ENCODE measurements at places on chromosomes 6 and 20. TPM values are rescaled to one million over a fixed set of nuclear protein-coding genes. Genes with fewer than 3 reads are reported as not detected.

FNDC1 gene
- total RNA-seq, result not detected

FAM217A gene
- not detected for total RNA-seq

LGSN gene
- total RNA-seq, result not detected

DEF6 gene
- 103 TPM for total RNA-seq

CYP21A2 gene
- total RNA-seq, result not detected

PGBD1 gene
- 1.8 TPM for total RNA-seq

DNA sequence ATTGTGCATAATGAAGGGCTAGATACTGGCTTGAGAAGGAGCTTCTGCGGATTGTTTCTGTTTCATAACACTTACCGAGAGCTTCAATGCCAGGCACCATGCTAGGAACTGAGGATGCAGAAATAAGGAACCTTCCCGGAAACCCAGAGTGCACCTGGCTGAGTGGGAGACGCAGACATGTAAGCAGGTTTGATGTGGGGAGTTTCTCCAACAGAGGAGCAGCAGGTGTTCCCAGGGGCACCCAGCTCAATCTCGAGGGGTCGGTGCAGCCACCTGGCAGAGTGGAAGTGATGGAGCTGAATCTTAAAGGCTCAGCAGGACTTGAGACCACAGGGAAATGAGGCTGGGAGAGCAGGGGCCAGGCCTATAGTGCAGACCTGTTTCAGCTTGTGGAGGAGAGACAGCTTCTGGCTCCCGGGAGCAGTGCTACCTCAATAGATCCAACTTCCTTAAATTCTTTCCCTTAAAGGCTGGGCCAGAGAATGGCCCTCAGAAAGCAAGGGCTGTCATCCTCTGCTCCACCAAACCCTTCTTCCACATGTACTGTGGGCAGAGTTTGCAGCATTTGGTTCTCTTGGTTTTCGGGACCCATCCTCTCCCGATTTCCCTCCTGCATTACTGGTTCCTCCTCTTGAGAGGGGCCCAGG lies 27.8 kb upstream of the SRC start:
- no peak overlapping the region for H3K4me3 ChIP-seq
- H3K27me3 ChIP-seq, result no peaks in the 10 kb centered on the region
- peak overlapping the region; percentile 24 for H3K27ac ChIP-seq
- H3K36me3 ChIP-seq, result peaks cover 22% of the 10 kb centered on the region
- DNase-seq, result no peak
- H3K4me1 ChIP-seq, result peaks cover 27% of the 10 kb centered on the region

GRCh38 chr20:38152175-38152620 lies 12.9 kb downstream of the TGM2 start:
- H3K36me3 ChIP-seq, result no peaks in the 10 kb centered on the region
- peak overlapping the region; percentile 72 for H3K4me3 ChIP-seq
- peaks cover 15% of the 10 kb centered on the region for H3K4me1 ChIP-seq
- no peaks in the 10 kb centered on the region for H3K27me3 ChIP-seq

GRCh38 chr20:14142171-14142570 lies 146.9 kb downstream of the MACROD2 start:
- H3K36me3 ChIP-seq, result no peaks in the 10 kb centered on the region
- no peak for DNase-seq
- no peak overlapping the region for H3K27ac ChIP-seq
- no peaks in the 10 kb centered on the region for H3K27me3 ChIP-seq
- no peaks in the 10 kb centered on the region for H3K4me1 ChIP-seq

DNA sequence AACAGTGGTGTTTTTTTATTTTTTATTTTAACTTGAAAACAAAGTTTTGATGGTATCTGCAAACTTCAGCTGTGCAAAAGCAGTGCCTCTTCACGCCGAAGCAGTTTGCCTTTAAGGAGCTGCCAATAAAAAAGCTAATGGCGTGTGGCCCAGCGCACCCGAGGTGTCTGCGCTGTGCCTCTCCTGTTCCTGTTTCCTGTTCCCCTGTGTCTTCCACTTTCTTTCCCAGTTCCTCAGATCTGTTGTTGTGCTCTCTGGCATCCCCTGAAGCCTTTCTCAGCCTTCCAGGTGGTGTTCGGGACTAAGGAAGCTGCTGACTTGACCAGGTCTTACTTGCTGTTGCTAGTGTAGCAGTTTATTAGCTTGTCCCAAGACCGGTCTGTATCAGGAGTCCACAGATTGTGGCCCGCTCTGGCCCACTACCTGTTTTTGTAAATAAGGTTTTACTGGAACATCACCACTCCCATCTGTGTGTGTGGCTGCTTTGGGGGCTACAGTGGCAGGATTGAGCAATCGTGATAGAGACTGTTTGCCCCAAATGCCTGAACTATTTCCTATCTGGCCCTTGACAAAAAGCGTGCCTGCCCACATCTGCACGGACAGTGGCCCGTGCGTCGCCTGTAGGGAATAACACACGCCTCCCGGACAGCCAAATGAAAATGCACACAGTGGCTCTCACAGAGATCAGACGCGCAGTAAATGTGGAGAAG lies 178.3 kb downstream of the TMEM242 start:
- no peaks in the 10 kb centered on the region for H3K27me3 ChIP-seq
- H3K4me3 ChIP-seq, result no peak overlapping the region
- H3K27ac ChIP-seq, result no peak overlapping the region
- no peak for DNase-seq
- peaks cover 22% of the 10 kb centered on the region for H3K36me3 ChIP-seq

DNA sequence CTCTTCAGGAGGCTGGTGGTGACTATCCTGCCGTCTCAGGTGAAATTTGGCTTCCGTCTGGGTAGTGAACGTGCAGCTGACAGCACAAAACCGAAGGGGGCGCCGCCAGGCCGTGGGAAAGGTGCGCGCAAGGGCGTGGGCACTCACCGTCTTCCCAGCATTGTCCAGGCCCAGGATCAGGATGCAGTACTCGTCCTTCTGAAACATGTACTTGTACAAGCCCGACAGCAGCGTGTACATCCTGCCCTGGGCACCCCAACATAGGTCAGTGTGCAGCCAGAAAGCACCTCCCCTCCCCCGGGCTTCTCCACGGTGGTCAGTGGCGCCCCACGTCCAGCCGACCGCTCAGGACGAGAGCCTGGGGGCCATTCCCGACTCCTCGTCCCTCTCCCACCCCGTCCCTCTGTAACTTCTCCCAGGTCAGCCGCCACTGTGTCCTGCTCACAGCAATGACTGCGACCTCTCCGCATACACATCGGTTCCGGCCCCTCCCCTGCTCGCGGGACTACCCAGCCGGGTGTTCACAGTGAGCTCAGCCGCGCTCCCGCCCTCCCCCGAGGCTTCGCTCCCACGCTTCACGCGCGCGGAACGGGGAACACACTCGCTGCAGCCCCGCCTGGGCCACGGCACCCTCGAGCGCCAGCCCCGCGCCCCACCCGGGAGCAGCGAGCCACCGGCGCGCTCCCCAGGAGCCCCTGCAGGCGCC lies 771 bp downstream of the ARFRP1 start:
- H3K36me3 ChIP-seq, result peaks cover 50% of the 10 kb centered on the region
- peak overlapping the region; percentile 95 for H3K4me3 ChIP-seq
- H3K27ac ChIP-seq, result peak overlapping the region; percentile 84
- H3K4me1 ChIP-seq, result peaks cover 27% of the 10 kb centered on the region

GRCh38 chr20:19767070-19767469 lies 9.0 kb downstream of the RIN2 start:
- DNase-seq, result no peak
- no peaks in the 10 kb centered on the region for H3K4me1 ChIP-seq
- H3K4me3 ChIP-seq, result no peak overlapping the region
- no peaks in the 10 kb centered on the region for H3K36me3 ChIP-seq
- peaks cover 2% of the 10 kb centered on the region for H3K27me3 ChIP-seq

- H3K4me3 ChIP-seq, result no peak overlapping the region
- H3K36me3 ChIP-seq, result no peaks in the 10 kb centered on the region
- DNase-seq, result no peak
- no peak overlapping the region for H3K27ac ChIP-seq
- no peaks in the 10 kb centered on the region for H3K4me1 ChIP-seq
These were observed 71.1 kb upstream of the PMEPA1 start for GRCh38 chr20:57780906-57781305.

DNA sequence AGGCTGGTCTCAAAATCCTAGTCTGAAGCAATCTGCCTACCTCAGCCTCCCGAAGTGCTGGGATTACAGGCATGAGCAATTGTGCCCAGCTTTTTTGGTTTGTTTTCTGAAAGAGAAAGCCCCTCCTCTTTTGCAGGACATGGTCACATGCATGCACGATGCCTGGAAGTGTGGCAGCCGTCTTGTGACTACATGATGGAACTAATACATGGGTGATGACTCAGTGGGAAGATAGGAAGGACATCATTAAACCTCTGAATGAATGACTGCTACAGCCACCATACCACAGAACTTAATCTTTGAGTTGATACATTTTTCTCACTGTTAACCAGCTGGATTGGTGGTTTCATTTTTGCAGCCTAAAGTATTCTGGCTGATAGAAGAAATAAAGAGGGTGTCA lies 13.4 kb upstream of the CTNNBL1 start:
- H3K4me3 ChIP-seq, result no peak overlapping the region
- H3K4me1 ChIP-seq, result no peaks in the 10 kb centered on the region
- DNase-seq, result no peak
- peaks cover 13% of the 10 kb centered on the region for H3K27me3 ChIP-seq

DNA sequence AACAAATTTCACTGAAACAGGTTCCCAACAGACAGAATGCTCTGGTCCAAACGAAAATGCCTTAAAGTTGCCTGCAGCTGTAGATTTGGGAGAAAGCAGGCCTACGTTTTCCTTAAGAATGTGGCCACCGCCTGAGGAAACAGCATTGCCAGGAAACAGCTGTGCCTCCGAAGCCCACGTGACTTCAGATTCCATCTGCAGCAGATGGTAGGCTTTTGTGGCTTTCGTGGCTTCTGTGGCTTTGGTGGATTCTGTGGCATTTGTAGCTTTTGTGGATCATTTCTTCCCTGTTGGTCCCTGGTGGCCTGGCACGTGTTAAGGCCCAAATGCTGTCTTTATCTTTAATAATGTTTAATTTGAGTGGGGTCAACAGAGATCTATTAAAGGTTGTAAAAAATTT lies 222.9 kb downstream of the TTLL2 start:
- no peaks in the 10 kb centered on the region for H3K4me1 ChIP-seq
- no peak overlapping the region for H3K27ac ChIP-seq
- no peak overlapping the region for H3K4me3 ChIP-seq
- H3K36me3 ChIP-seq, result no peaks in the 10 kb centered on the region

GRCh38 chr6:136307351-136307750 lies 17.7 kb upstream of the BCLAF1 start:
- DNase-seq, result no peak
- H3K4me1 ChIP-seq, result no peaks in the 10 kb centered on the region
- H3K36me3 ChIP-seq, result no peaks in the 10 kb centered on the region
- H3K4me3 ChIP-seq, result no peak overlapping the region
- peaks cover 19% of the 10 kb centered on the region for H3K27me3 ChIP-seq

- H3K4me1 ChIP-seq, result no peaks in the 10 kb centered on the region
- no peak overlapping the region for H3K27ac ChIP-seq
- H3K36me3 ChIP-seq, result no peaks in the 10 kb centered on the region
These were observed 38.0 kb downstream of the TGM3 start for GRCh38 chr20:2333821-2334220.

GRCh38 chr20:57482148-57482547 lies 42.8 kb downstream of the CTCFL start:
- H3K36me3 ChIP-seq, result no peaks in the 10 kb centered on the region
- H3K27ac ChIP-seq, result no peak overlapping the region
- DNase-seq, result no peak
- H3K4me1 ChIP-seq, result peaks cover 2% of the 10 kb centered on the region

DNA sequence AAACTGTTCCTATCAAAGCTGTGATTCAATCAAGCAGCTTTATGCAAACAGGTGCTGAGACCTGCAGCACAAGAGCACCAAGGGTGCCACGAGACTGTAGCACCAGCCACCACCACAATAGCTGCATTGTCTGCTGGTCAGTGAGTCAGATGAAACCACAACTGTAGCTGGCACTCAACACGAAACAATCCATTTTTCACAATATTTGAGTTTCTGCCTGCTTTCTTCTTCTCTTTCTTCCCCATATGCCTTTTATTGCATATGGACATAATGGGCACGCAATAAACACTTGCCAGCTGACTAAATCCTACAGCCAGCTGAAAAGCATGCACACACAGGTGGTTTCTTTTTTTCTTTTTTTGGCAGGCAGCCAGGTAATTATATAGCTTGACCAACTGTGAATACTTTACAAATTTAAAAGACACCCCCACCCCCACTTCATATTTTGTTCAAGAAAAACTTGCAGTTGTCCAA lies 16.6 kb downstream of the SLC2A12 start:
- H3K27ac ChIP-seq, result no peak overlapping the region
- H3K4me3 ChIP-seq, result no peak overlapping the region
- H3K4me1 ChIP-seq, result peaks cover 12% of the 10 kb centered on the region

DNA sequence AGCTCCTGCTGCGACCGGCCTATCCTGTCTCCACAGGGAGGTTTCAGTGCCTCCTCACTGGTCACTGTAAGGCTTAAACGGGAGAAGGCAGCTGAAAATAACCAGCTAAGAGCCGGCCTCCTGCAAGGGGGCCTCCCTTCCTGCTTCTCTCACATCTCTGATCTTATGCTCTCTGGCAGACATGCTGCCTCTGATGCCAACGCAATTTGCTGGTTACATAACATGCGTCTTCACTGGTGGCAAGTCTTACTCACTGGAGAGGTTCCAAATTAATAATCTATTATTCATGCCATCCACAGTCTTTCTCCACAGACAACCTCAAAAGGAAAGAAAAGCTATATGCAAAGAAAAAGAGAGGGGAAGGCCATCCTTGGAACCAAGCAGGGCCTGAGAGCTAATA lies 91.8 kb upstream of the LRFN2 start:
- peaks cover 14% of the 10 kb centered on the region for H3K27me3 ChIP-seq
- no peak for DNase-seq
- no peak overlapping the region for H3K27ac ChIP-seq
- no peaks in the 10 kb centered on the region for H3K36me3 ChIP-seq
- no peak overlapping the region for H3K4me3 ChIP-seq

DNA sequence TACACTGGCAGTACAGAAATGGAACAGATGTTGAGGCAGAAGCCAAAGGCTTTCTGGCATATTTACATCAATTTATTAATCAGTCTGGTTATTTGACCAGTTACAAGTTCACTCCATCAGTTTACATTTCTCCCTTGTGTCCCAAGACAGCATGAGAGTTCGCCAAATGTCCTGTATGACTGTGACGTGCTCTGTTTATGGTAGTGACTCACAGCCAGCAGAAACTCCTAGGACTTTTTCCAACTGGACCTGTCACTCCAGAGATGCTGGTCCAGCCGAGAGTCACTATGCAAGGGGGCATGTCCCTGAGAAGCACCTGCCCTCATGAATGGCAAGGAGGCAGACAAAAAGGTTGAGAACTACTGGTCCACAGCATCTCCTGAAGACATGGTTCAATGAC lies 160.0 kb downstream of the LRFN2 start:
- H3K27ac ChIP-seq, result no peak overlapping the region
- H3K36me3 ChIP-seq, result no peaks in the 10 kb centered on the region
- no peak for DNase-seq
- no peak overlapping the region for H3K4me3 ChIP-seq
- H3K4me1 ChIP-seq, result peaks cover 3% of the 10 kb centered on the region
- peaks cover 25% of the 10 kb centered on the region for H3K27me3 ChIP-seq

DNA sequence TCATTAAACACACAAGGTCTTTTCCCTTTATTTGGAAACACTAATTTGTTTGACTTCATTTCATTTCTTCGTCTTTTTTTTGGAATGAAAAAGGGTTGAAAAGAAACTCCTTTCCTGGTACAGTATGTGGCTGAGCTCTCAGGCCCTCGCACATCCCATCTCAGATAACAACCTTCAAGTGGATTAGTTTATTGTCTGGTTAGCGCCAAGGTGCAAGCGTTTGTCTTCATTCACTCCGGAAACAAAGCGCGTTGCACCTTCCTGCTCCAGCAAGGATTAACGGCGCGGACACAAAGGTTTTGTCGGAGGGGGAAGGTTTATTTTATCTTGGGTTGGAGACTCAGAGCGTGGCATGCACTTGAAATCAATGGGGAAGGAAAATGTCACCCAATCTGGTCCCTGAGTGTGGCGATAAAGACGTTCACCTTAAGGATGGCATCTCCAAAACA lies 5.3 kb upstream of the NKX2-2 start:
- H3K27me3 ChIP-seq, result peaks cover 79% of the 10 kb centered on the region
- peaks cover 19% of the 10 kb centered on the region for H3K4me1 ChIP-seq
- peaks cover 9% of the 10 kb centered on the region for H3K36me3 ChIP-seq
- H3K27ac ChIP-seq, result peak overlapping the region; percentile 51
- H3K4me3 ChIP-seq, result no peak overlapping the region
- no peak for DNase-seq

Data from activated CD4-positive, alpha-beta T cell treated with anti-CD3 and anti-CD28 coated beads, Interleukin-2, amount 10 ng/mL, durations not matched to agents 24 days and 14 days (primary cell).